ENCODE measurements at places on chromosomes 2 and 18.
A peak's percentile ranks its signal among the peaks of the same experiment; 100 is the strongest.

GRCh38 chr2:158191076-158191895 is 89.6 kb downstream of the UPP2 start:
- peak; percentile 0 for DNase-seq

DNA sequence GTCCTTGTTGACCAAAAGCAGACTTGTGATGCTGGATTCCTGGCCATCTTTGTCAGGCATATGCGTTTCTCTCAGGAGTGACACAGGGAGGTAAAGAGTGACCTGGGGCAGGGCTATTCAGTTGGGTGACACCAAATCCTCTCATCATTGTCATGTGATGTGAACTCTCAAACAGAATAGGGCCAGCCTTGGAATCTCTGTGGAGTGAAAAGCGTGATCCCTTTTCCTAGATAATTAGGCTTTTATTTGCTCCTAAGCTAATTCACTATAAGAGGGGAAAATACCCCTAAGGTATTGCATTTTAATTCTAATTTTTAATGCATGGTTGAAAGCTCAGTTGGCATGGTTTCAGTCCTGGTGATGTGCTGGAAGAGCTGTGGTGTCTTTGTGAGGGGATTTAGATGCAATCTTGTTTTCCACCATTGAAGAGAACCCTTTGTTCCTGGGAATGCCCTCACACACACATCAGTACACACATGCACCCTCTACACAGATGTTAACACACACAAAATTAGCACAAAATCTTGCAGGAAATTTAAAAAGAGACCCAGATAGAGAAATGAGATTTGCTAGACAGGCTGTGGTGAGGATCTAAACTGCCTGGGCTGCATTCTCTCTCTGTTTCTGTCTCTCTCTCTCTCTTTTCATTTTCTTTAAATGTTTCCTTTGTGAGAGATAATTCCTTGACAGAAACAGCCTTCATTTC is 349.9 kb downstream of the TSN start:
- no peak for DNase-seq

GRCh38 chr2:189268763-189269162 is 89.2 kb upstream of the COL5A2 start:
- DNase-seq, result no peak

DNA sequence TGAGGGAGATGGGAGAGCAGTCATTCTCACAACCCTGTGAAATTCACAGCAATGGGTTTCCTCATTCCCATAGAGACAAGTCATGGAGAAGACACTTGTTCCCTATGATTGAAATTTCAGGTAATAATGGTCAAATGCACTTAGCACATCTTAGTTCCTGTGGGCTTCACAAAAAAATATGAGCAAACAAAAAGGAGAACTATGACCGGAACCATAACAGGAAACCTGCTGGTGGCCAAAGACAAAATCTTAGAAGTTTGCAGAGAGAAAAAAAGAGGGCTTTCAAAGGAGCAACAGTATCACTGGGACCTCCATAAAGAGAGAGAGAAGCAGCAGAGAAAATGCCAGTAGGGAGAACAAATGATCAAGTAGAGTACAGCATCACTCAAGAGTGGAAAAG is 138.9 kb upstream of the APCDD1 start:
- no peak for DNase-seq

DNA sequence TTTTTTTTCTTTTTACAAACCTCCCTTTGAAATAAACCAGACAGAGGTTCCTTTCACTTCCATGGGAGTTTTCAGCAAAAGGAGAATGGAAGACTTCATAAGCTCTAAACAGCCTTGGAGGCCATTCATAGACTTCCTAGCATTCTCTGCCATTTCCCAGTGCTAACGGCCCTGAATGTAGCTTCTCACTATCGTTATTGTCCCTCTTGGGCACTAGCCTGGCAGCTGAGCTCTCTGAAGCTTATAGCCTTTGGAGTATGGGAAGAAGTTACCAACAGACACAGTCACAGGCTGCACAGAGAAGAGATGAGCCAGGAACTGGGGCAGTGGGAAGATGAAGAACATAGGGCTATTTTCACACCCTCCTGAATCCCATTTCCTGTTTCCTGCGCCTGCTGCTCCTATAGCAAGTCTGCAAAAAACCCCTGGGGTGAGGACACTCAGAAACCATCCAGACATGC is 29.1 kb upstream of the EPC2 start:
- DNase-seq, result no peak

- DNase-seq, result no peak
Observed at GRCh38 chr2:230453006-230453405, 37.0 kb downstream of the SP100 start.

GRCh38 chr2:231222318-231223000 is 24.0 kb downstream of the ARMC9 start:
- DNase-seq, result no peak

DNA sequence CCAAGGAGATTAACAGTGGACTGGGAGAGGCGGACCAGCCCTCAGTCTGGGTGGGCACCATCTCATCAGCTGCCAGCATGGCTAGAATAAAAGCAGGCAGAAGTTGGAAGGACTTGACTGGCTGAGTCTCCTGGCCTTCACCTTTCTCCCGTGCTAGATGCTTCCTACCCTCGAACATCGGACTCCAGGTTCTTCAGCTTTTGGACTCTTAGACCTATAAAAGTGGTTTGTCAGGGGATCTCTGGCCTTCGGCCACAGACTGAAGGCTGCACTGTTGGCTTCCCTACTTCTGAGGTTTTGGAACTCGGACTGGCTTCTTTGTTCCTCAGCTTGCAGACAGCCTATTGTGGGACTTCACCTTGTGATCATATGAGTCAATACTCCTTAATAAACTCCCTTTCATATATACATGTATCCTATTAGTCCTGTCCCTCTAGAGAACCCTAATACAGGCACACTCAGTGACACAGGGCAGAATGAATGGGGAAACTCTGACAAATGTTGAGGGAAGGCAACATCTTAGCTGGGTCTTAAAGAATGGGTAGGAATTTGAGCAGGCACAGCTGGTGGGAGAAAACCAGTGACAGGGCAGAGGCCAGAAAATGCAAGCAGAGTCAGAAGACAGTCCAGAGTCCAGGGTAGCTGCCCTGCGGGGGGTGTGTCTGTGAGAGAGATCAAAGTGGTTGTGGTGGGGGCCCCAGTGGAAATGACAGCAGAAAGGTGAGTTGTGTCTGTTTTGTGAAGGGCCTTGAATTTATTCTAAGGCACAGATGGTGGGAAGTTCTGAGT is 108.1 kb upstream of the CD302 start:
- DNase-seq, result no peak

GRCh38 chr2:165897726-165898125 is 55.9 kb downstream of the TTC21B start:
- no peak for DNase-seq

DNA sequence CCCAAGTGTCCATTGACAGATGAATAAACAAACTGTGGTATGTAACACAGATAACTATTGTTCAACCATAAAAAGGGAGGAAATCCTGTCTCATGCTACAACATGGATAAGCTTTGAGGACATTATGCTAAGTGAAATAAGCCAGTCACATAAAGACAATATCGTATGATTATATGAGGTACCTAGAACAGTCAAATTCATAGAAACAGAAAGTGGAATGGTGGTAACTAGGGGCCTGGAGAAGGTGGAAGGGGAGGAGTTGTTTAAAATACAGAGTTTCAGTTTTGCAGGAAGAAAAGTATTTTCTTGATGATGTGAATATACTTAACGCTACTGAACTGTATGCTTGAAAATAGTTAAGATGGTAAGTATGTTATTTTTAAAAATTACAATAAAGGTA is 304.6 kb upstream of the CXCR4 start:
- no peak for DNase-seq

DNA sequence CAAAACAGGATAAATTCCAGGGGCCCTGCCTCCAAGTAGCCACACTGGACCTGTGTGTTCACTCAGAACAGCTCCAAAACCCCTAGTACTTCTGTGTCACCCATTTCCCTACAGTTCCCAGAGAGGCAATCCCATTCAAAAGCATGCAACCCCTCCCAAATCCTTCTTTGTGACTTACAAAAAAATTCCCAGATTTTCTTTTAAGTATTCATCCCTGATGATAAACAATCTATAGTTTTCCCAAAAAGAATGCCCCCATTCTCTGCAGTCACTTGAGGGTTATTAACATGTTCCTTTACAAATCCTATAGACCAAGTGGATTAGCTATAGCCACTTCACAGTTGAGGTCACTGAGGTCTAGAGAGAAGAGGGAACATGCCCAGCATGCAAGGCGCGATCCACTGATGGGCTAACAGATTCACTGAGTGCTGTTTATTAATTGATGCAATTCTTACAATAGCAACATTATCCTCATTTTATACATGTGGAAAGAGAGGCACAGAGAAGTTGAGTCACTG is 85.4 kb downstream of the MYL12B start:
- DNase-seq, result no peak

DNA sequence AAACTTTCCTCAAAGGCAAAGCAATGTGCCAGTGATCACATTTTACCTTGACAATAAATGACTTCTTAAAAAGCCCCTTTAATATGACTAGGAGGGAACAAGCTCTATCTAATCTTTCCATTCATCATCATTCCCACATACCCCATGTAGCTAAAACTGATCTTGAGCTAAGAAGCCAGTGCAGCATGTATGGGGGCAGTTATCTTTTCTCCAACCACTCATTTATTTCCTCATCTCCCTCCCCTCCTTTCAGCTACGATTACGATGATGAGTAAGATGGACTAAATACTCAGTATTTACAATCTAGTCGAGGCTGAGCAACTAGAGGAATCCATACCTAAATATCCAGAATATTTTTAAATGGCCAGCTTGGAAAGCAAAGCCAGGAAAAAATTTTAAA is 35.5 kb downstream of the PNO1 start:
- DNase-seq, result no peak

DNA sequence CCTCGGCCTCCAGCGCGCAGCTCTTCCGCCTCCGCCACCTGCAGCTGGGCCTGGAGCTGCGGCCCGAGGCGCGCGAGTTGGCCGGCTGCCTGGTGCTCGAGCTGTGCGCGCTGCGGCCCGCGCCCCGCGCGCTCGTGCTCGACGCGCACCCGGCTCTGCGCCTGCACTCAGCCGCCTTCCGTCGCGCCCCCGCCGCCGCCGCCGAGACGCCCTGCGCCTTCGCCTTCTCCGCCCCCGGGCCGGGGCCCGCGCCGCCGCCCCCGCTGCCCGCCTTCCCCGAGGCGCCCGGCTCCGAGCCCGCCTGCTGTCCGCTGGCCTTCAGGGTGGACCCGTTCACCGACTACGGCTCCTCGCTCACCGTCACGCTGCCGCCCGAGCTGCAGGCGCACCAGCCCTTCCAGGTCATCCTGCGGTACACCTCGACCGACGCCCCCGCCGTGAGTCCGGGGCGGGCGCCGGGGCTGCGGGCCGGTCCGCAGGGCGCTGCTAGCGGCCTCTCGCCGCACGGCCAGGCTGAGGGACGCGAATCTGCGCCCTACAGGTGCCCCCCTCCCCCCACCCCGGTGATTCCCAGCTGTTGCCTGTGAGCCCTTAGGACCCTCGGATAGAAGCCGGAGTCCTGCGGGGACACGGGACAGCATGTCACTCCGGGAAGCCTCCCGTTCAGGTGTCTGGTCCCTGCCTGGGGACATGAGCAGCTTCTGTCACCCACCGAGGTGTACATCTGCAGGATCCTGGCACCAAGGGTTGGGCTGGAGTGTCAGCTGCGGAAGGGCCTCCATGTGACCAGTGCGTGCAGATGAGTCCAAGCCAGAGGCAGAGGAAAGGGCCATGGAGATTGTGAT is 616 bp downstream of the RNPEPL1 start:
- DNase-seq, result peak; percentile 26

DNA sequence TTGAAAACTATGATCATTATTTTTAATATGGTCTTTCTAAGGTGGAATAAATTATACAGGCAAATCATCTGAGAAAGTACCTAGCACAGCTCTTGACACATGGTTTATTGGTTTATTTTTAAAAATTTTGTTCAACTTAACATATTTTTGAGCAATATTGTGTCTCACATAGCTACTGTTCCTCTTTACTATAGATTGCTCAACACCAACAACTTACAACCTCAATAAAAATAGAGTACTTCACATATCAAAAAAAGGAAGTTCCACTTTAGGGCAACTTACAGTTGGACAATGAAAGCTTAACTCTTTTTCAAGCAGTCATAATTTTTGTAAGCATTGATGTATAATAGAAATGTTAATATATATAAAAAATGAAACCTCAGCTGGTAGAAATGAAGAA is 440.9 kb upstream of the UBE2E3 start:
- no peak for DNase-seq

DNA sequence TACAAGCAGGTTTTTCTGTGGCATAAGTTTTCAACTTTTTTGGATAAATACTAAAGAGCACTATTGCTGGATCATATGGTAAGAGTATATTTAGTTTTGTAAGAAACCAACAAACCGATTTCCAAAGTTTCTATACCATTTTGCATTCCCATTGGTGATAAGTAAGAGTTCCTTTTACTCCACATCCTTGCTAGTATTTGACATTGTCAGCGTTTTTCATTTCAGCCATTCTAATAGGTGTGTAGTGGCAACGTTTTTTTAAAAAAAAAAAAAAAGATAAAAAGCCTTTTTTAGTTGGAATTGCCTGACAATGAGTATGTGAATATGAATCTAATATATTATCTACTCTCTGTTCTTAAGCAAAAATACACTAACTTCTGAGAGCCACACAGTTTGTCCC is 185.9 kb downstream of the AGPS start:
- no peak for DNase-seq

GRCh38 chr2:187689372-187689771 is 135.1 kb upstream of the TFPI start:
- DNase-seq, result no peak

GRCh38 chr2:10655074-10655473 is 34.7 kb downstream of the NOL10 start:
- no peak for DNase-seq

DNA sequence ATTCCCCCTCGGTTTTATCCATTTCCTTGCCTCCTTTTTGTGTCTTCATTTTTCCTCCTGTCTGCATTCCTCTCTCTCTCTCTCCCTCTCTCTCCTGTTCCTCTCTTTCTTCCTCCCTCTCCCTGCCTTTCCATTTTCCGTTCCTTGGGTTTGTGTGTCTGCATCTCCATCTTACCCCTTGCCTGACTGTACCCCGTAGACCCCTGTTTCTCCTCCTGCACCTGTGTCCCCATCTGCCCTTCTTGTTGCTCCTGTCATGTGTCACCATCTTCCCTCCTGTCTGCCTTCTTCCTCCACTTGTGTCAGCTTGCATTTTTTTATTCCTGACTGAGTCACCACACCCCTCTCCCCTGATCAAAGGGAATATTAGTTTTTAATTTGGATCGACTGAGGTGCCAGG is 1.8 kb downstream of the CDK5R2 start:
- DNase-seq, result no peak

- DNase-seq, result no peak
Observed at GRCh38 chr18:42527766-42528165, 572.7 kb downstream of the PIK3C3 start.

- DNase-seq, result no peak
Observed at GRCh38 chr2:20589975-20590703, 60.8 kb downstream of the HS1BP3 start.

DNA sequence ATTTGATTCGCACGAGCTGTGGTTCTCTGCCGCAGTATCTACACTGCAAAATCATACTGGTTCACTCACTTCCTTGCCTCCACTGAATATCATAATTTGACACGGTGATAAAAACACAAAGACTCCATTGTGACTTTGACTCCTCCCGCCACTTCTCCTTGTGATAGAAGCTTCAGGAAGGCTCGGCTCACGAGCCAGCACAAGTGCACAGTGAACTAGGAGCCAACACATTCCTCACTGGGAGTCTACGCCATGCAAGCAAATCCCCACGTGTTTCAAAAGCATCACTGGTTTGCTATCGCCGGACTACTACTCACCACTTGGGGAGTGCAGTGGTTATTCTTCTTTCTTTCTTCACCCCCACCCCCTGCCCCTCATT is 293.3 kb upstream of the PARD3B start:
- no peak for DNase-seq
